NCI-H2107 (cell line): ENCODE measurements at places on chromosomes 1 and 21.

DNA sequence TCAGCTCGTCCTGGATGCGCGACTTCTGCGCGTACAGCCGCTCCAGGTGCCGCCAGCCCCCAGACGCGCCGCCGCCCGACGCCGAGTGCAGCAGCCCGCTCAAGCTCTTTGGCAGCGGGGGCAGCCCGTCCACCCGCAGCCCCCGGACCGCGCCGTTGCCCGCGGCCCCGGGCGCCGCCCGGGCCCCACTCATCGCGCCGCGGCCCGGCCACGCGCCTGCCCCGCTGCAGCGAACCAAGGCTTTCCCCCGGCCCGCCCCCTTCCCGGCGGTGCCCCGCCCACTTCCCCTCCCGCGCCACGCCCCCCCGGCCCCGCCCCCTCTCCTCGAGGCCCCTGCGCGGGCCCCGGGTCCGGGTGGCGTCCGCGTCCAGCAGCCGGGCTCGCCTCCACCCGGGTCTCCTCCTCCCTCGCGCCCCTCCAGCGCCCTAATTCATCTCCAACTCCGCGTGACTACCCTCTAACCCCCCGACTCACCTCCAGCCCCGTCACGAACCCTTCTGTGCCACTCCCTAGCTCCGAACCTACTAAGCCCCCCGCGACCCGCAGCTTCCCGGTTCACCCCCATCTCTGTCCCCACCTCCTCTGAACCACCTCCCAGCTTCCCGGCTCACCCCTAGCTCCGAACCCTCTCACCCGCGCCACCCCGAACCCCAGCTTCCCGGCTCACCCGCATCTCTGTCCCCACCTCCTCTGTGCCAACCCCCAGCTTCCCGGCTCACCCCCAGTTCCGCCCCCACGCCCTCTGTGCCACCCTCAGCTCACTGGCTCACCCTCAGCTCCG is at the start of gene FAM89A:
Gene FAM89A, minus strand, starts transcription at position 236 of the 781 bp plus-strand sequence. Its CDS starts 43 bp downstream, at position 193.
- DNase-seq = no peak

- DNase-seq = no peak
Observed at GRCh38 chr1:213340593-213340992, 289.6 kb downstream of the RPS6KC1 start.

DNA sequence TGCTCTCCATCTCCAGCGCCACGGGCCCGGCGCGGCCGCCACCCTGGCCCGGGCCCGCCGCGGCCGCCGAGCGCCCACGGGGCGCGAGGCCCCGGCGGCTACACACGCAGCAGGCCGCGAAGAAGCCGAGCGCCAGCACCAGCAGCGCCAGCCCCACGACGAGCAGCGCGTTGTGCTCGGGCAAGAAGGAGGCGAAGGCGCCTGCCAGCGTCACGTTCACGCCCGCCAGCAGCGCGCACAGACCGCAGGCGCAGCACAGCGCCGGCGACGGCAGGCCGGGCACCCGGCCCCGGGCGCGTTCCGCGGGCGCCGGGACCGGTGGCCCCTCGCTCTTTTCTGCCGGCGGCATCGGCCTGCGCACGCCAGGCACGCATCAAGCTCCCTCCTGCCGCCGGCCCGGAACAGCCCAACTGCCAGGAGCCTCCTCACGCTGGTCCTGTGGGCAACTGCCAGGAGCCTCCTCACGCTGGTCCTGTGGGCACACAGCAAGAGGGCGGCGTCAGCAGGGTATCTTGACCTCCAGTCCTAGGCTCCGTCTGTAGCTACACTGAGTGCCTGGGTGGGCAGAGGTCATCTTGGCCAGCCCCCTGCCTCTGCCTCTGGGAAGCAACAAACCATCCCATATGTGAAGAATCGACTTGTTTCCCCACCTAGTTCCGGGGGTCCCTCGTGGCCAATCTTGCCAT is 18.1 kb downstream of the KNCN start:
- no peak for DNase-seq

GRCh38 chr1:228071839-228072657 is 10.5 kb upstream of the ARF1 start:
- no peak for DNase-seq

GRCh38 chr1:117629625-117630422 is 24.0 kb downstream of the TENT5C start:
- no peak for DNase-seq
